ENCODE measurements at places on chromosomes 16 and 17.

DNA sequence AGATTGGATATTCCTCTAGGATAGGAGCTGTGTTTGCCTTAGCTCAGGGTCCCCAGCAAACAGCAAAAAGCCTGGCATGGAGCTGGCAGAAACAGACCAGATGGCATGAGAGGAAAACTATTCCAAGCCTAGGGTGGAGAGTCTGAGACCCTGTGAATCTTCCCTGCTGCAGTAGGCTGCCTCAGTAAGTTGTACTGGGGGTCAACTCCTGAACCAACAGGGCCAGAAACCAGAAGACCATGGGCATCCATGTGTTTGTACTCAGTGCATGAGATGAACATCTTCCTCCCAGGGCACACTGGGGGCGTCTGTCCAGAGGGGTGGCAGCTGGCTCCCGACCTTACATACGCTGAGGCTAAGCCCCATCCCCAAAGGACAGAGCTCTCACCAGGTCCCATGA lies 214.4 kb downstream of the C16orf78 start:
- no peak for DNase-seq

DNA sequence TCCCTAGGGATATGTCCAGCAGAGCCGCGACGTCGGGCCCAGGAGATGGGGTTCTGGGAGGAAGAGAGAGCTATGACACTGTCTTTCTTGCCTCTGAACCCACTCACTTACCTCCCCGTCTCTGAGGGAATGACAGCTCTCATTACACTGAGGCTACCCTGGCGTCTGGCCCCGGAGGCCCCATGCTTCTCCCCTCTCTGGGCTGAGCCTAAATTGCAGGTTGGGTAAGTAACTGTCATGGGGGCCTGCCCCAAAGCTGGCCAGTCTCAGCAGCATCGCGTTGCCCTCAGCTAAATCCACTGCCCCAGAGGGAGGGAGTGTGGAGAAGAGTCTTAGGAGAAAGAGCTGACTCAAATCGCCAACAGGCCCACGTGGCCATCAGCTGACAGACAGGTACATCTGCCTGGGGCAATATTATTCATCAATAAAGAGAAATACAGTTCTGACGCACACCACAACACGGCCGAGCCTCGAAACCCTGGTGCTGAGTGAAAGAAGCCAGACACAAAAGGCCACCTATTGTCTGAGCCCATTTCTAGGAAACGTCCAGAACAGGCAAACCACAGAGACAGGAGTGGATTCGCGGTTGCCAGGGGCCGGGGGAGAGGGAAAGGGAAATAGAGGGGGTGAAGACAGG lies 156.4 kb downstream of the C16orf95 start:
- no peak for DNase-seq

- no peak for DNase-seq
Observed at GRCh38 chr17:17516941-17517720, 20.9 kb upstream of the RASD1 start.

- no peak for DNase-seq
Observed at GRCh38 chr16:80994451-80994850, 12.2 kb downstream of the CMC2 start.

- no peak for DNase-seq
Observed at GRCh38 chr16:77295896-77296295, 96.7 kb downstream of the SYCE1L start.

DNA sequence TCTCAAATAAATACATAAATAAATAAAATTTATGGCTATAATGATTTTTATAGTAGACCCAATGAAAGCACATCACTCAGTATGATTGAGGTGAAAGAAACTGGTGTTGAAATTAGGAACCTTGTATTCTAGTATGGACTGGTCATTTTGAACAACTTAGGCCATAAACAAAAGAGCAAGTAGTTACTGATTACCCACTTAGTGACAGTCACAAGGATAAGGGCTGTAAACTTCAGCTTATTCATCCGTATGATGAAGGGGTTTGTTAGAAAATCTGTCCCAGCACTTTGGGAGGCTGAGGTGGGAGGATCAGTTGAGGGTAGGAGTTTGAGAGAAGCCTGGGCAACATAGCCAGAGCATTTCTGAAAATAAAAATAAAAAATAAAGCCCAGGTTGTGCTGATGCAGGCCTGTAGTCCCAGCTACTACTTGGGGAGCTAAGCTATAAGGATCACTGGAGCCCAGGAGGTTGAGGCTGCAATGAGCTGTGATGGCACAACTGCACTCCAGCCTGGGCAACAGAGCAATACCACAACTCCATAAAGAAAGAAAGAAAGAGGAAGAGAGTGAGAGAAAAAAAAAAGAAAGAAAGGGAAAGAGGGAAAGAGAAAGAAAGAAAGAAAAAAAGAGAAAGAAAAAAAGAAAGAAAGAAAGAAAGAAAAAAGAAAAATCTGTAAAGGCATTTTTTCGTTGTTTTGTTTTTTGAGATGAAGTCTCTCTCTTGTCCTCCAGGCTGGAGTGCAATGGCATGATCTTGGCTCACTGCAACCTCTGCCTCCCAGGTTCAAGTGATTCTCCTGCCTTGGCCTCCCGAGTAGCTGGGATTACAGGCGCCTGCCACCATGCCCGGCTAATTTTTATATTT lies 4.2 kb upstream of the SPAG9 start:
- no peak for DNase-seq

DNA sequence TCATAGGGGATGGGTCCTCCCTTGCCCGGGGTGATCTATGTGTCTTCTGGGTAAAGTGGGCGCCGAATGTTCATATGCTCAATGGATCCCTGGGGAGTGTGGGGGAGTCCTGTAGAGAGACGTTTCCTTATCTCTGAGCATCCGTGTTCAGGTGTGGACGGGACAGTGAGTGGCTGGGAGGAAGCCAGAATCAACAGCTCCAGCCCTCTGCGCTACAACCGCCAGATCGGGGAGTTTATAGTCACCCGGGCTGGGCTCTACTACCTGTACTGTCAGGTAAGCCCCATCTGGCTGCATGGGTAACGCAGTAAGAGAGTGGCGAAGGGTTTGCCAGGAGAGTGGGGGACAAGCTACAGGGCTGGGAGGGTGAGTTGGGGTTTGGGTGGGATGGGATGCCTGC lies 1.9 kb upstream of the TNFSF13 start:
- DNase-seq = no peak

- no peak for DNase-seq
Observed at GRCh38 chr16:64172226-64172625, 949.6 kb downstream of the CDH11 start.

DNA sequence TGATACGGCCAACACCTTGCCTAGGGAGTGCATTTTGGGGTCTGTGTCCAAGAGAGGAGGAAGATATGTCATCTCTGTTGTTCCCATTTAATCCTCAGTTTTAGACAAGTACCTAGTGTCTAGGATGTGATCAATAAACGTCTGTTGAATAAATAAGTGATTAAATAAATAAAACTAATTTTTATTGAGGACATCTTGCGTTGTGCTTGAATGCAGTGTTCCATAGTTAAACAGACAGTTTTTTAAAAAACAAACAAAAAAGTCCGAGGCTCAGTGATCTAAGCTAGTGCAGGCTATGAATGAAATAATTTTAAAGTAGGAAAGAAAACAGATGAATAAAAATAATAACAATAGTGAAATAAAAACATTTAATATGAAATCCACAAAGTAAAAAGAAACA lies 283.0 kb upstream of the MAF start:
- no peak for DNase-seq

- no peak for DNase-seq
Observed at GRCh38 chr16:57091200-57091974, 996 bp upstream of the CPNE2 start.

GRCh38 chr16:69108905-69109252 lies 3.4 kb downstream of the HAS3 start:
- no peak for DNase-seq

- DNase-seq = no peak
Observed at GRCh38 chr16:52407778-52408177, 139.2 kb downstream of the TOX3 start.

DNA sequence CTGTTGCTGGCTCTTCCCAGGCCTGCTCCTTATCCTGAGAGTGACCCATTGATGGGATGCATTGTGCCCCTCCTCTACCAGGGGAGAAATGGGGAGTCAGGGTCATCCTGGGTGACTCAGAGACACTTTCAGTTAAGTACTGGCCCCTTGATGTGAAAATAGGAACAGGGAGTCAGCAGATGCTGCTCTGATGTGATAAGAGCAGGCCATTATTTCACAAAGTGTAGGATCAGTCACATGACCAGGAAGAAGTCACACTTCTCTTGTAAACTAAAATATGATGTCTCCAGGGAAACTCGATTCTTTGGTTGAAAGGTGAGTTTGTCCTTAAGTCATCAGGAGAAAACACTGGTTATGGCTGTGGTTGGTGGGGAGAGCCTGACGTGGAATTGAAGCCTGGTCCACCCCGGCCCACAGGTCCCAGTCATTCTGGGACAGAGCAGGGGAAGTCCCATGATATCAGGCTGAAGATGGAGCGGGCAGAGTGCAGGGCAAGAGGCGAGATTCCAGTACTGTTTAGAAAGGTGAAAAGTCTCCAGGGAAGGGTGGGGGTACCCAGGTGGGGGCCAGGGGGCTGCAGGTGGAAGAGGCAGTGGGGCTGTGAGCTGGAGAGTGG lies 88.6 kb upstream of the NLRP1 start:
- DNase-seq = no peak

DNA sequence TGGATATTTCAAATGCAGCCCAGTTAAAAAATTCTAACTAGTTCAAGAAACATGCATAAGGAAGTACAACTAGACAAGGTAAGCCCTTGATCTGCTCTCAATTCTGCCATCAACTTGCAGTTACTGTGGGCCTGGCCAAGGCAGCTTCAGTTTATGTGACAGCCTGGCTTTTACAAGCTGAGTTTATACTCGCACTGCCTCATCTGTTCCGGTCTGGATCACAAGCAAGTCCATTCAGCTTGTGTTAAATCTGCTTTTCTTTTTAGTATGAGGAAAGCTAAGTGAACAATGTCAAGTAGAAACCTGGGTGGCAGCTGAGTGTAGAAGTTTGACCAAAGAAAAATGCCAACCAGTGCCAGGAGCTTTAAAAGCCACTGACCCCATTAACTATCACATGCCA lies 76.6 kb upstream of the CORO6 start:
- no peak for DNase-seq
